ENCODE measurements at places on chromosomes 6 and 20. TPM values are rescaled to one million over a fixed set of nuclear protein-coding genes. Genes with fewer than 3 reads are reported as not detected.
A peak's percentile ranks its signal among the peaks of the same experiment; 100 is the strongest.

GRCh38 chr20:19212469-19212815, at the start of gene SLC24A3:
Gene SLC24A3 (plus strand): TSS chr20:19212642.
- DNase-seq: no peak

DNA sequence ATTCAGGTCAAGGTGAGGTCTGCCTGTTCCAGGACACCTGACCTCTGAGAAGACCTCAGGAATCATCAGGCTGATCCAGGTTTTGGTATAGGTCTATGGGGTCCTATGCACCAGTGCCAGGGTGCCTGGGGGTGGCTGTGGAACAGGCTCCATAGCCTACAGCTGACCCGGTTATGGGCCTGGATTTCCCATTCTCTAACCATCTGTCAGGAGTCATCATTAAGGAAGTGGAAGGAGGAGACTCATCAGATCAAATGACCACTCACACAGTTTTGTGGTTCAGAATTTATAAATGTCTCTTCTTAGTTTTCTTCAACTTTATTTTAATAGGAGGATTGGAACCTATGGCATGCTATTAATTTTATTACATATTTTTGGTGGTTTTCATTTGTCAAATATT, 14.8 kb downstream of the PLA2G7 start:
- DNase-seq: no peak

DNA sequence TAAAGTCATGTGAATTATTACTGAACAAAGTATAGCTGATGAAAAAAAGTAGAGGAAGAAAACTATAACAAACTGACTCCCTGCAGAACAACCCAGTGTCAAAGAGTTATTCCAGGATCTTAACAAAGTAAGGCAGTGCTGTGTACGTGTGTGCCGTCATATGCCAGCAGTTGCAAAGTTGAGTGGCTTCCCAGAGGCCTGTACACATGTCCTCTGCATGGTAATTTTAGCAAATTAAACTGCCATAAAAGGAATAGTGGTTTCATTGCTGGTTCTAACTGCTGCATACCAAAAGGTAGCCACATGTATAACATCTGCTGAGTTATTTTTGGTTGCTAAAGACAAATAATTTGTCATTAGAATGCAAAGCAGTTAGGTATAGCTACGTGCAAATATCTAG, 44.8 kb downstream of the RIPOR2 start:
- DNase-seq: no peak

- no peak for DNase-seq
Measured at GRCh38 chr6:45830441-45831139, 185.1 kb downstream of the CLIC5 start.

The KCNQ5 gene
- total RNA-seq: 9.7 TPM

- no peak for DNase-seq
Measured at GRCh38 chr6:157521362-157522335, 140.7 kb downstream of the ZDHHC14 start.

The MATN4 gene
- total RNA-seq: not detected

DNA sequence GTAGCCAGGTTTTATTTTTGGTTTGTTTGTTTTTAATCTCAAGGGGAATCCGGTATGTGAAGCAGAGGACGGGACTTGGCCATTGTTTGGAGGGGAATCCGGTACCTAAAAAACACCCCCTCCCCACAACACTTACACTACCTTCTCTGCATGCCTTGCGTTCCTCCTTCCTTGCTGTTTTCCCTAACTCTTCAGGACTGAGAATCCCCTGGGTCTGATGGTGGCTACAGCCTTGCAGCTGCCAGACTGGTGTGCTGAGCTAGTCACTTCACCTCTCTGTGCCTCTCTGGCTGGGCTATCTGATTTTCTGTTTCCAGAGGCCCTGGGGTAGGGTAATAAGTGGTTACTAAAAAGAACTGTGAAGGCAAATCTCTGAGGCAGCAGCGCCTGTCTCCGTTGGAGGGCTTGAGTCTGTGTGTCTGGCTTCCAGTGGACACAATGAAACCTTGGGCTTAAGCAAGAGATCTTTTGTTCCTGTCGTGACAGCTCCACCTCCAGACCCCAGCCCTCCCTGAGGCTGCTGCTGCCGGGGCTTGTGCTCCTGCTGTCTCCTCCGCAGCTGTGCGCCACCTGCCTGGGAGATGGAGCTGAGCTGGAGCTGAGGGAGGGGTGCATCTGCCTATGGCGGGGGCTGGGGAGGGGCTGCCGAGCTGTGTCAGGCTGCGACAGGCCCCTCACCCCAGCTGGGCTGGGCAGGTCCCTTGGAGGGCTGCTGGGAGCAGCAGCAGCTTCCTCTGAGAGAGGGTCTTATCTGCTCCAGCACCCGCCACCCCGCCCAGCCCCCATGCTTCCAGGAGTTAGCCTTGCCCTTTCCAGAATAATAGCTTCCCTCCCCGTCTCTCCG, 65.8 kb upstream of the CCDC167 start:
- peak; percentile 27 for DNase-seq

The ENTPD6 gene
- total RNA-seq: 43.1 TPM

GRCh38 chr6:100751590-100751989, 129.5 kb downstream of the ASCC3 start:
- no peak for DNase-seq

The EDN1 gene
- total RNA-seq: 0.63 TPM

The PCSK2 gene
- total RNA-seq: not detected

GRCh38 chr6:105940990-105941389, 145.1 kb upstream of the PRDM1 start:
- no peak for DNase-seq

DNA sequence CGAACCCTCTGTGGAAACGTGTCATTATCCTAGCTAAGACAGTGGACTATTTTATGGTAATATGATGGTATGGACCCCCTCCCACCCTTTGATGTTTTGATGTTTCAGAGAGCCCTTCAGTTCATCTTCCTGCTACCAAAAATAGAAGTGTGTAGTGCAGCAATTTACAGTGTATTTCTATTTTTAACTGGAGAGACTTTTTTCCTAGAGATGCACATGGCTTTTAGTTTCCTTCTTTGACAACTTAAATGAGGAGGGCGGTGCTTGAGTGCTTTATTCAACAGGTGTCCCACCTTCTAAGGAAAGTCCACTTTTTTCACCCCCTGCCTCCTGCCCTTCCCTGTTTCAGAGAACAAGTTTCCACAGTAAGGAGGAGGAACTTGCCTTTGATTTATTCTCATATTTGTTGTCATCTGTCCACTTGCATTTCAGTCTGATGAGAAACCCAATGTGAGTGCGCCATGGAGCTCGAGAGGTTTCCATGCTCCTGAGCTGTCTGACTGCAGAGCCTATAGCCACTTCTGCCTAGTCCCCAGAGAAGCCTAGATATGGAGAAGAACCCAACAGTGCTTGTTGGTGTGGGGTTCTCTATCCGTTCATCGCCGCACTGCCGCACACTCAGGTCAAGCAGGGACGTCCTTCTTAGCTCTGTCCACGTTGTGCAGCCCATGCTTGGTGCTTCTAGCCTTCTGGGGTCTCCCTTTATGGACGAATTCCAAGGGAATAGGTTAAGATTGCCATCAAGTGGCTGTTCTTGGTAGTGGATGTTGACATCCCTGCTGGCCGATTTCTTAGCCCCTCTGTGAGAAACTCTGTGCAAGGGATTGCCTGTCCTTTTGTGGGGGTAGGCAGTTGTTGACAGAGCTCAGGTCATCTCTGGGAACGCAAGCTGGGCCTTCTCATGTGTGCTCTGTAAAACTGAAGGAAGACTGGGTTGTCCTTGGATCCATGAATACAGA, 144.2 kb downstream of the JARID2 start:
- peak; percentile 55 for DNase-seq

GRCh38 chr6:89895276-89895874, 1.1 kb downstream of the GJA10 start:
- DNase-seq: no peak

GRCh38 chr20:25345721-25346120, 44.9 kb downstream of the ABHD12 start:
- no peak for DNase-seq

DNA sequence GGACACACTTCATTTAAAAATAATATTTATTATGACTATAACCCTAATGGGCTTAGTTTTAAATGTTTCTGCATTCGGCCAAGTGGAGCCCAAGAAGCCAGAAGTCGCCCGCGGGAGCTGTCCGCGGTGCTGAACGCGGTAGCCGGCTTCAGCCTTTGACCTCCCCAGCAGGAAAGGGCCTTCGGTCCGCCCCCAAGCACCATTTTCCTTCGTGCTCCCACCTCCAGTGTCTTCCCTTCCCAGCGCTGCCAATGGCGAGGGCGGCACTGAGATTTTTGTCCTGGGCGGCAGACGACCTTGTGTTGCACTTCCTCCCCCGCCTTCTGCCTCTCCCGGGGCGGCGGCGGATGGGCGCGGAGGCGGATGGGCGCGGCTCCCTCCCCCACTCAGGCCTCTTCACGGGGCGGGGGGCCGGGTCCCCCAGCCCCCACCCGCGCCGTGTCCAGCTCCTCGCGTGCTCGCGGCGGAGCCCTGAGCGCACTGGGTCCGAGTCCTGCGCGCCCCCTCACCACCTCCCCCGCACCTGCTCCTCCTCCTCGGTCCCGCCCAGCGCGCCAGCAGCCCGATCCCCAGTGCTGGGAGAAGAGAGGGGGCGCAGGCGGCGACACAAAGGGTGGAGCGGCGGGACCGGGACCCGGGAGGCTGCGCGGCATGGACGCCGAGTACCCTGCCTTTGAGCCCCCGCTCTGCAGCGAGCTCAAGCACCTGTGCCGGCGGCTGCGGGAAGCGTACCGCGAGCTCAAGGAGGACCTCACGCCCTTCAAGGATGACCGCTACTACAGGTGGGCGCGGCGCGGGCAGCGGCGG, 23.6 kb upstream of the TMEM181 start:
- DNase-seq: peak; percentile 85

- no peak for DNase-seq
Measured at GRCh38 chr20:35199740-35200139, 26.8 kb upstream of the MMP24 start.

DNA sequence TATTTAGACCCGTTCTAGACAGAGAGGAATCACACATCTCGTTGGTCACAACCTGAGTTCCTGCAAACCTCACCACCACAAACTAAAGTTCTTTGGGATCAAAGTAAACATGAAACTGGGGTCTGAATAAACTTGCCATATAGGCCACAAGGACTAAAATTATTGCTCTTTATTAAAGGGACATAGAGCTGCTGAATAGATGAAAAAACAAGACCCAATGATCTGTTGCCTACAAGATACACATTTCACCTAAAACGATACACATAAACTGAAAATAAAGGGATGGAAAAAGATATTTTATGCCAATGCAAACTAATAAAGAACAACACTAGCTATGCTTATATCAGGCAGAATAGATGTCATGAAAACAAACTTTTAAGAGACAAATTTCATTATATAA, 623.0 kb downstream of the TBC1D32 start:
- no peak for DNase-seq

- DNase-seq: no peak
Measured at GRCh38 chr6:87487555-87487954, 14.8 kb downstream of the SLC35A1 start.

DNA sequence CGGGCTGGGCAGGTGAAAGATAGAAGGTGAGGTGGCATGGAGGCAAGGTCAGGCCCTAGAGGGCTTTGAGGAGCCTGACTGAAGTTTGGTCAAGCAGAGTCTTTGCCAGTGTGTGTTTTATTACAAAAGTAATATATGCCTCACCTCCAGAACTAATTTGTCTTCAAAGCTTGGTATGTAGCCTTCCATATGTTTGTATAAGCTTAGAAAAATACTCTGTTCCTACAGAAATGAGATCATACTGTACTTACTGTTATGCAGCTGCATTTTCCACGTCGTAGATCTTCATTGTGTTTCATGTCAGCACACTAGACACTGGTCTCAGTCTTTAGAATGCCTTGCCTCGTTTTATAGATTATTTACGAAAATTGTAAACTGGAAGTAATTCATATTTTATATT, 61.8 kb downstream of the ANKS1A start:
- no peak for DNase-seq

The CMTR1 gene
- total RNA-seq: 85.0 TPM

The ADGRF5 gene
- total RNA-seq: not detected

The CFB gene
- not detected for total RNA-seq

The PSORS1C2 gene
- total RNA-seq: not detected

DNA sequence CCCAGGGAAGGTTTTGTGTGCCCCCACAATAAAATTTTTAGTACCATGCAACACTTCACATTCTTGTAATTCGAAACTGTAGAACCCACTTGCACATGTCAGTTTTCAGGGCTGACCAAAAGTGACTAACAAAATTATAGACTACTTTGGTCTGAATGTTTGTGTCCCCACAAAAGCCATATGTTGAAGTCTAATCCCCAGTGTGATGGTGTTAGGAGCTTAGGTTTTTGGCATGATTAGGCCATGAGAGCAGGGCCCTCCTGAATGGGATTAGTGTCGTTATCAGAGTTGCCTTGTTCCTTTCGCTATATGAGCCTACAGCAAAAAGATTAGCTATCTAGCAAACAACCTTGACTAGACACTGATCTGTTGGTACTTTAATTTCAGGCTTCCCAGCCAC, 49.0 kb upstream of the TENT5A start:
- DNase-seq: no peak

DNA sequence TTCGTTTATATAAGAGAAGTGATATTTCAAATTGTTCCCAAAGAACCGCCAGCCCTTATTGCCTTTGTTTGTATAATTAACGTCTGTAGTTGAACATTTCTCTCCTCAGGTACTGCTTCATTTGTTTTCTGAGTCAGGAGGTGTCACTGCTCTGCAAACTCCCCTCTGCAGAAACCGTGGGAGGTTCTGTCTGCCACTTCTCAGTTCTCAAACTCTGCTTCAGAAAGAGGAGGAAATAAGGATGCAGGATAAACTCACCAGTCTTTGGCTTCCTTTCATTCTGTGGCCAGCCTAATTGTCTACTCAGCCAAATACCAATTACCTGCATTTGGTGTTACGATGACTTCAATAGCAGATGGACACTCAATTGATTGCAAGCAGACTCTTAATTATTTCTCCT, 149.8 kb downstream of the PAK5 start:
- no peak for DNase-seq

DNA sequence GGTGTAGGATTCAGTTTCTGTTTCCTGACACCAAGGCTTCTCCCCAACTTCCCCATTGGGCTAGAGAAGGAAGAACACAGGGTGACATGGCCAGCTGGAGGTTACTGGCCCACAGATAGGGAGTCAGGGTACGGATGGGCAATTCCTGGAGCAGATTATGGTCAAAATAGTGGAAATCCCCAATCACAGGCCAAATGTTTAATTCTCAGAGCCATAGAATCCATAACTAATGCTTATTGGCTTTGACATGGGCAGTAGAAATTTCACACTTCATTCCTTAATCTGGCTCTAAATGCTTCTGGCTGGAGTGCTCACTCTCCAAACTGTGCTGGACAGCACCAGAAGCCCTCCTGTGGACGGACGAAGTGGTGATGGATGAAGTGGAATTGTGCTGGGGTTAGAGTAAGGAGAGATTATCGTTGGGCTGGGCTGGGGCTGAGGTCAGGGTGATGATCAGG, 887 bp downstream of the SIGLEC1 start:
- DNase-seq: no peak

The EFCAB8 gene
- 2.9 TPM for total RNA-seq

- DNase-seq: no peak
Measured at GRCh38 chr6:136987526-136987925, 57.2 kb downstream of the IL20RA start.

Data from natural killer cell (primary cell).